Upper lobe of right lung (tissue), 1 donor: ENCODE measurements at places on chromosomes 1 and 21. TPM values are rescaled to one million over a fixed set of nuclear protein-coding genes. Genes with fewer than 3 reads are reported as not detected.

GRCh38 chr1:151061704-151062103 is 1.5 kb downstream of the MLLT11 start:
- no peak overlapping the region for H3K27ac ChIP-seq
- no peak overlapping the region for H3K4me3 ChIP-seq
- H3K4me1 ChIP-seq = peaks cover 23% of the 10 kb centered on the region
- H3K27me3 ChIP-seq = no peaks in the 10 kb centered on the region
- H3K36me3 ChIP-seq = no peaks in the 10 kb centered on the region

DNA sequence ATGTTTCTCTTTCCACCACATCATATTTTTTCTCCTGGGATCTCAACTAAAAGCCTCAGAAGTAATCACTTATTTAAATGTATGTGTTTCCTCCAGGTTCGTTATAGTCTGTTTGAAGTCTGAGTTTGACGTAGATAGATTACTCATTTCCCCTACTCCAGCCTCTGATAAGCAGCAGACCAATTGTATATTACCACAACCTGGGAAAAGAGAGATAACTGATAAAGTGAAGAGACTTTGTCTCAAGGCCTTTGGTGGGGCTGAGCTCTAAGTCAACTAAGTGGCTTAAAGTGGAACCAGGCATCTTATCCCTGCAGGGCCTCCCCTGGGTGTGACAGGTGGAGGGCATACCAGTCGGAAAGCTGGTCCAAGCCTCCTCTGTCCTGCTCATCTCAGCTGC is 34.9 kb upstream of the CACNA1E start:
- no peaks in the 10 kb centered on the region for H3K4me1 ChIP-seq
- H3K4me3 ChIP-seq = no peak overlapping the region

DNA sequence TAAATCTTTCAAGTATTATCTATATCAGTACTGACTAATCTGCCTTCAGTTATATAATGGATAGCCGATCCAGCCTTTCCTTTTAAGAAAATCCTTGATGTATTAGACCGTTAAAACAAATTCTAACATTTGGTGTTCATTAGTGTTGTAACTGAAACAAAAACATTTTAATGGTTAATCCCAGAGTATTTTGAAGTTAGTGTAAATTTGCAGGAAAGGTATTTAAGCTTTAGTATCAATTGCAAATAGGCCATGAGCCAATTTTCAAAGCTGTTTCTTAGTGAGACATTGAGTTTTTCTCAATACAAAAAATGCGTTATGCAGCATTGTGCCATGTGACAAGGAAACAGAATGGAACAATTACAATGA is 29.6 kb downstream of the DISP1 start:
- no peaks in the 10 kb centered on the region for H3K27me3 ChIP-seq
- no peak overlapping the region for H3K4me3 ChIP-seq
- H3K27ac ChIP-seq = no peak overlapping the region
- H3K4me1 ChIP-seq = no peaks in the 10 kb centered on the region

DNA sequence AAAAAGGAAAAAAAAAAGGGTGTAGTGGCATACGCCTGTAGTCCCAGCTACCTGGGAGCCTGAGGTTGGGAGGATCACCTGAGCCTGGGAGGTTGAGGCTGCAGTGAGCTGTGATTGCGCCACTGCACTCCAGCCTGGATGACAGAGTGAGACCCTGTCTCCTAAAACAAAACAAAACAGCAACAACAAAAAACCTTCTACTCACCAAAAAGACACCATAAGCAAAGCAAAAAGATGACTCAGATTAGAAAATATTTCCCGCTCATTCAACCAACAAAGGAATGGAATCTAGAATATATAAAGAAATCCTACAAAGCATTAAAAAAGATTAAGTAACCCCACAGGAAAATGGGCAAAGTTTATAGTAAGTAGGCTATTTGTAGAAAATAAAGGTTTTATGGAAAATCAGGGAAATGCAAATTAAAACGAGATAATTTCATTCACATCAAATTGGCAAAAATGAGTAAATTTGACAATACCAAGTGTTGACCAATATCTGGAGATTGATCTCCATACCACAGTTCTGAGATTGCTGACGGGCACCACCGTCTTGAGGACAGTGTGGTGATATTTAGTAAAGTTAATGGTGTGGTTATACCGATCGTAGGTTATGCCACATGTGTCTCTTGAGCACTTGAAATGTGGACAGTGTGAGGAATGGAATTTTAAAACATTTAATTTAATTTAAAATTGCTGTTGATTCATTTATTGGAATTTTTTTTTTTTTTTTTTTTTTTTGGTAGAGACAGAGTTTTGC is 54.0 kb downstream of the PIK3CD start:
- no peak for DNase-seq
- H3K4me1 ChIP-seq = peaks cover 5% of the 10 kb centered on the region
- no peaks in the 10 kb centered on the region for H3K27me3 ChIP-seq
- no peak overlapping the region for H3K4me3 ChIP-seq

DNA sequence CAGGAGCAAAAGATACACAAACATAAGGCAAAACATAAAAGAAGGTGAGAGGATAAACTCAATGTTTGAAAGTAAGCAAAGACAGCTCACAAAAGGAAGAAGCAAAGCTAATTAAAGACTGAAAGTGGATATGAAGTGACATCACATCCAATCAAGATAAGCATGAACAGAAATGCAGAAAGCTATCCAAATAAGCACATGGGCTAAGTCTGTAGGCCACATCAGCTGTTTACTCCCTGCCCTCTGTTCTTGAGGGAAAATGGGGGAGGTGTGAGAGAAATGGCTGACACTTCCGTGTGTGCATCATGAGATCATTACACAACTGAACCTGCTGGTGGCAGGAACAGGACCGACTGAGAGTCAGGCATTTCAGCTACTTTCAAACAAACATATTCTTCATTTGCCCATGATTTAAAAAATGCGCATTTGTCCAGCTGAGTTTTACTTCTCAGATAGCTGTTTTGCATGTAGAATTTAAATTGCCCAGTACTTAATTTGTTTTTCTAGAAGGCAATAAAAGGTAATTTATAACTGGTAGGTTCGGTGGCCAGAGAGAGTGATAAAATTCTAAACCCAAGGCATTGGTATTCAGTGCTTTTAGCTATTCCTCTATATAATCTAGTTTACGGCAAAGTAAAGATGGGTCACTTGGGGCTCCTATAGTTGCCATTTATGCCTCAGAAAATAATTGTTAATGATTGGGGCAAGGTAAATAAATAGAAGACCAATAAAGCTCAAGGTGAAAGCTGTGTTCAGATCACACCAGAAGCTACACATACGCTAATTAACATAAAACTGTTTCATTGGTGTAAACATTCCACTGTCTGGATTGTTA is 27.2 kb upstream of the MAN1A2 start:
- H3K4me3 ChIP-seq = no peak overlapping the region
- no peaks in the 10 kb centered on the region for H3K4me1 ChIP-seq
- DNase-seq = no peak
- H3K36me3 ChIP-seq = no peaks in the 10 kb centered on the region
- H3K27ac ChIP-seq = no peak overlapping the region

DNA sequence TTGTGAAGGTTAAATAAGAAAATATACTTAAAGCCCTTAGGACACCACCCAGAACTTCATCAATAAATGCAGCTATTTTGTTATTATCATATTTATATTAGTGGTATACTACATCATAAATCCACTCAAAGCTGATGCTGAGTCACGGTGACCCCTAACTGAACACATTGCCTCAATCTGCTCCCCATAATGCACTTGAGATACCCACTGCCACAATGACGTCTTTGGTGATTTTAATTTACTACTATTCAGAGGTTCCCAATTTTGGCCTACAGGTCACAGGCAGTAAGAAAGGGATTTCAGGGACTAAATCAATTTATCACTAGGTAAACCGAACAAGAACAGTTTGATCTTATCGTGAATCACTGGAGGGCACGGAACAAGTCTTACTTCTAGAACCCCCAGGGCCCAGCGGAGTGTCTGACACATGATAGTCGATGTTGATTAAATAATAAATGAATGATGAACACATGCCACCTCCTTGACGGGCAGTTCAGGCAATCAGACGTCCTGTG is 493 bp upstream of the CHD1L start:
- peak overlapping the region; percentile 87 for H3K27ac ChIP-seq
- H3K27me3 ChIP-seq = no peaks in the 10 kb centered on the region
- H3K36me3 ChIP-seq = no peaks in the 10 kb centered on the region
- DNase-seq = no peak

- no peak overlapping the region for H3K27ac ChIP-seq
- H3K27me3 ChIP-seq = no peaks in the 10 kb centered on the region
Observed at GRCh38 chr1:47645151-47645550, 207.3 kb downstream of the FOXD2 start.

DNA sequence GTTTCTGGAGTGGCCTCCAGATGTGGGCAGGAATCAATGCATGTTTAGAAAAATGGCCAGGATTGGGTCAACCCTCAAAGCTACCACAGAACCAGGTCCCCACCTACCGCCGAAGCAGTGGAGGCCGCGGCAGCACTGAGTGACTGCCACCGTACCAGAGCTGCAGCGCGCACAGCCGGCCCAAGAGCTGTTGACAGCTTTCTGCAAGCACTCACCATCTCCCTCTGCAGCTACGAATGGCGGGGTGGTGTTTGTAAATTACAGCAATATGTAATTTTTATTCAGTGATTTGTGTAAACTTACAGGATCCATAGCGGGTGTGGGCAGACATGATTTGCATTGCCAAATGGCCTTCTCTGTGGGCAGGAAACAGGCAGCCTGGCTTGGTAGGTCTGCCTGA is 96.4 kb downstream of the CAMK2N1 start:
- H3K27me3 ChIP-seq = peaks cover 32% of the 10 kb centered on the region
- H3K36me3 ChIP-seq = no peaks in the 10 kb centered on the region
- no peak overlapping the region for H3K27ac ChIP-seq

DNA sequence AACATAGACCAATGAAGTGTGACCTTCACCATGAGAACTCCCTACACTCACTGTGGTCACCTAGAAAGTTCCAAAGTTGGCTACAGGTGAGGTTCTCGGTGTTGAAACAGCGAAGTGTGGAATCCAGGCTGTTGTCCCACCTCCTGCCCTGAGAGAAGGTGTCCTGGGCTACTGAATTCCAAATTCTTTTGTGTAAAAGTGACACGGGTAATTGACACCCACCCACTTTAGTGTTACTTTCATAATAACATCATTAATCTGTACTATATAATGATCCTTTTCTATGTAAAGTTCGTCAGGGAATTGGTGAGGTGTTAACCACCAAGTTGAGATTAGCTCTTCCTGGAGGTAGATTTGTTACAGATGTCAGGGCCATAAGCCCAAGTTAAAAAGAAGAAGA is 690.7 kb downstream of the RWDD3 start:
- H3K4me1 ChIP-seq = no peaks in the 10 kb centered on the region
- H3K4me3 ChIP-seq = no peak overlapping the region
- H3K27ac ChIP-seq = no peak overlapping the region
- H3K27me3 ChIP-seq = no peaks in the 10 kb centered on the region

- peak; percentile 89 for DNase-seq
- H3K4me3 ChIP-seq = peak overlapping the region; percentile 62
- H3K36me3 ChIP-seq = no peaks in the 10 kb centered on the region
- H3K27me3 ChIP-seq = no peaks in the 10 kb centered on the region
Observed at GRCh38 chr1:58814251-58815068, 30.6 kb upstream of the JUN start.

DNA sequence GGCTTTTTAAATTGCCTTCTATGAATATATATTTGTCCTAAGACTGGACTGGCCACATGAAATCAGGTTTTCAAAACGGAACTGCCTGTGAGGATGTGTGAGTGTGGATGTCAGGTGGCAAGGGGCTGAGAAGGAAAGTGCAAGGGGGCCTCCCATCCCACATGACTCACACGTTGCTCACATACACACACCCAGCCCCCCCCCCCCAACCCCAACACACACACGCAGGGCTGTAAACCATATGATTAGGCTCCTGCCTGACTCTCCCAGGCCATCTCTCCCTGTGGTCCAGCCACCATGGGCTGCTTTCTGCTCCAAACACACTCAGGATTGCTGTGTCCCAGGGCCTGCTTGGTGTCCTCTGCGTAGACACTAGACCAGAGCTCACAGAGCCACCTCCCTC is 22.4 kb downstream of the DEGS1 start:
- H3K4me3 ChIP-seq = no peak overlapping the region
- DNase-seq = no peak

DNA sequence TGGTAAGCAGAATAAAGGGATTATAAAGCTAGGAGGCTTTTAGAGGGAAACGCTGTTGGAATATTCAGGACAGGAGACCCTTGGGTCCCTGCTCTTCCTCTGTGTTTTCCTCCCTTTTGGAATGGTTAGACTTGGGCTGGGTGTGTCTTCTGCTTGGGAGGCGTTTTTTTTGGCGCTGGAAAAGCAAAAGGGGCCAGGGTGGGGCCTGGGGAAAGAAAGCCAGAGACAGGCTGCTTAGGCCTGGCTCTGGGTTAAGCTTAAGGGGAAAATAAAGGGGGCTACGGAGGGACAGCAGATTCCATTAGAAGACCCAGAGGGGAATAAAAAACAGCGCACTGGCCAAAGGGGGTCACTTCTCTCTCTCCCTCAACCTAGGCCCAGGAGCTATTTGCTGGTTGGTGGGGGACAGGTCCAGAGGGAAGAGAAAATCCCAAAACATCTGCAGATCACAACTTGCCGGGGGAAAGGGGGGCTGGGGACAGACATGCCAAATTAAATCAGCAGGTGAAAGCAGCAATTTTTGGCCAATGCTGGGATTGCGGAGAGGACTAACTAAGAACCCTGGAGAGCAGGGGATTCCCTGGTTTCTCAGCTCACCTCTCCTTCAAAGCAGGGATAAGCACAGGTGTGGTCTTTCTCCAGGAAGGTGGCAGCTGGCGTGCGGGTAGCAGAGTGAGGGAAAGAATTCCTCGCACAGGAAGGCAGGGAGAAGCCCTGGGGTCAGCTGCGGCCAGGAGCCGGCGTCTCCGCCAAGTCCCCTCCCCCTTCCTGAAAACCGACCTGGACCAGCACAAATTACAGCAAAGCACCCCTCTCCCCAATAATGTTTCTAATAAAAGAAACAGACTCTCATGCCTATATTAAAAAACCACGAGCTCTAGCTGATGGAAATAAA is 82.2 kb upstream of the AK4 start:
- DNase-seq = peak; percentile 71
- peak overlapping the region; percentile 89 for H3K4me3 ChIP-seq
- no peaks in the 10 kb centered on the region for H3K27me3 ChIP-seq
- H3K4me1 ChIP-seq = peaks cover 37% of the 10 kb centered on the region
- peak overlapping the region; percentile 100 for H3K27ac ChIP-seq
- H3K36me3 ChIP-seq = no peaks in the 10 kb centered on the region

DNA sequence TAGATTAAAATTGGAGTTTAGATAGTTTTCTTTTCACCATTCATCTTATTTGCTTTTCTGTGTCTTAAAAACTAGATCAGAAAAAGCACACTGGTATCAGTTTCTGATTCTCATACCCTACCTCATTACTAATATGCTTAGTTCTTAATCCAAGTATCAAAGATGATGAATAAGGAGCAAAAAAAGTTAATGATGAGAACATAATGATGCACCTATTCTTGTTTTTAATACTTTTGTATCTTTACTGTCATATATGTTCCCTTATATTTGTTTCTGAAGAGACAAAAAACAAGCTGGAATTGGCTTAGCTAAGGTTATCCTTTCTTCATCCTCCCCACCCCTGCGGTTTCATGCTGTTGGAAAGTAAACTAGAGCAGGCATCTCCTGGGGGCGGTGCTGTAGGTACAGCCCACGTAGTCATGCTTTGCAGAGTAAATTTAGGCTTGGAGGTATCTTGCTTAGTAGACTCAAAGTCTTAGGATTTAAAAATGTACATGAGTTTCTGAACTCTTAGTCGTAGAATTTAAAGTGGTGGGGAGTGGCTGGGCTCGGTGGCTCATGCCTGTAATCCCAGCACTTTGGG is 16.4 kb downstream of the CNIH4 start:
- H3K4me3 ChIP-seq = no peak overlapping the region
- DNase-seq = no peak
- peaks cover 100% of the 10 kb centered on the region for H3K36me3 ChIP-seq
- no peaks in the 10 kb centered on the region for H3K27me3 ChIP-seq

LAMC2 gene
- total RNA-seq = 42.2 TPM

CDC42BPA gene
- 41.8 TPM for total RNA-seq

PRR9 gene
- not detected for total RNA-seq
